Omental fat pad (tissue), 4 donors: ENCODE measurements at places on chromosomes 12 and 14.

DNA sequence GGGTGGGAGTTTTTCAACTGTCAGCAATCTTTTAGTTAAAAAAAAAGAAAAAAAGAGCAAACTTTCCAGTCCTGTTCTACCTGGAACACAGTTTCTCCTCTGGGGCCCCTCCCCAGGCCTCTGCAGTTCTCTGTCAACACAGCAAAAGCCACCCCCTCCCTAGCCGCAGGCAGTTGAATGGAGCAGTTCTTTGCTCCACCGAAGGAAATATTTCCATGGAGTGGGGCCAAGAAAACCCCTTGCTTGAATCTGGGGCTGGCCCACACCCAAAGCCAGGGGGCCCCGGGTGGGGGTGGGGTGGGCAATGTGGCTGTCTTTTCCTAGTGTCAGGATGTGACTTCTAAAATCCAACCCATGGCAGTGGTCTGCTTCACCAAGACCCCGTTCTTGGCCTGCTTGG is 5.0 kb upstream of the MEG3 start:
- no peak for DNase-seq

DNA sequence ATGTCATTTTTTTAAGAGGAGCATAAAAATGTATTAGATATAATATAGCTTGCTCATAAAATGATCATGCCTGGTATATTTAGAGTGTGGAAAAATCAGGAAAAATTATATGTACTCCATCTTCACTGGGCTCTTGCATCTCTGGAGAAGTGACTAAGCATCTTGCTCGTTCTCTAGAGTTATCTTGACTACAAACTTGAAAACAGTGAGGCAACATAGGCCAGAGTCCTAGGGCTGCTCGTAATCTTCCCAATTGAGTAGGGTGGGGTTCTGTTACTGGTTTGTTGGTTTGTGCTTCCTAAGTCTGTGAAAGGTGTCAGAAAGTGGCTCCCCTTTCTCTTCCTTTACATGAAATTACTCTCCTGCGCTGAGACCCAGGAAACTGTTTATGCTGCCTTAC is 46.2 kb downstream of the AACS start:
- no peak for DNase-seq

DNA sequence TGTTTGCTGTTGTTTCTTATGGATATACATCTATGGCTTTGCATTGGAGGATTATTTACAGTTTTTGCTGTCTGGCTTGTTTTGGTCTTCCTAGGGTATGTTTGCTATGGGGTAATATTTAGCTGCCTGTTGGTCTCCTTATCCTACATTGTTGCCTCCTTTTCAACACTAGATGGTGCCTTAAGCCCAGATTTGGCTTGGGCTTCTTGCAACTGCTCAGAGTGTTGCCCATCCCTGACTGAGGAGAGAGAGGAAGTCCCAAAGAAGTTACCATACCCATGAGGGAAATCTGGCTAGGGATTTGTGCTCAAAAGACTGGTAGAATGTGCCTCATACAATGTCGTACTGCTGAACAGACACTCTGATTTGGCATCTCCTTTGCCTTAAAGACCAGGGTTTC is 94.6 kb upstream of the MUCL1 start:
- no peak for DNase-seq

DNA sequence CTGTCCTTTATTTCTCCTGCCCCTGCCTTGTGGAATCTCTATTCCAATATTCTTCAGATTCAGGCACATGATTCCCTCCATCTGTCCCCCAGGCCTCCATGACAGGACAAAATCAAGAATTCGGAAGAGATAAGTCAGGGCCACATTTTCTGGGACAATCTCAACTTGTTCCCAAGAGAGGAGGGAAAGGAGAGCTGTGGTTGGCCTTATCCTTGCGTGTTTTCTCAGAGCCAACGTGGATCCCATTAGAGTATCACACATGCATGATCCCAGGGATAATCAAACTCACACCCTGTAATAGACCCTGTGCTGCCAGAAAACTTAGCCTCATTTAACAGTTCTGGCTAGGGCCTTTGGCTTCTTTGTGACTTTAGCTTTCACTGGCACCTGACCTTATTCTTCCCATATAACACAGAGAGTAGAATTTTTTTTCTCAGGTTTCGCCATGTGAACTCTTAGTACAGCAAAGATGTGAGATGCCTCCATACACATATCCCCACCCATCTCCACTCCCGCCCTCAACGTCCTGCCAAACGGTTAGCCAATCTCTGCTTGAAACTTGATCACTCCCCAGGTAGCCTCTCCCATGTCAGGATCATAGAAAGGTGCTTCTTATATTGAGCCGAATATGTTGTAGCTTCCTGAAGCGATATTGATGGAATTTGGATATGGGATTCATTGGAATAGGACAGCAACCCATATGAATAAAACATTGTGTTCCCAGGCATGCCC is 6.7 kb upstream of the KRT1 start:
- no peak for DNase-seq

GRCh38 chr12:88993651-88994050 is 358.6 kb downstream of the DUSP6 start:
- DNase-seq = no peak

- DNase-seq = no peak
These were observed 53.8 kb downstream of the GXYLT1 start for GRCh38 chr12:42090899-42091298.

DNA sequence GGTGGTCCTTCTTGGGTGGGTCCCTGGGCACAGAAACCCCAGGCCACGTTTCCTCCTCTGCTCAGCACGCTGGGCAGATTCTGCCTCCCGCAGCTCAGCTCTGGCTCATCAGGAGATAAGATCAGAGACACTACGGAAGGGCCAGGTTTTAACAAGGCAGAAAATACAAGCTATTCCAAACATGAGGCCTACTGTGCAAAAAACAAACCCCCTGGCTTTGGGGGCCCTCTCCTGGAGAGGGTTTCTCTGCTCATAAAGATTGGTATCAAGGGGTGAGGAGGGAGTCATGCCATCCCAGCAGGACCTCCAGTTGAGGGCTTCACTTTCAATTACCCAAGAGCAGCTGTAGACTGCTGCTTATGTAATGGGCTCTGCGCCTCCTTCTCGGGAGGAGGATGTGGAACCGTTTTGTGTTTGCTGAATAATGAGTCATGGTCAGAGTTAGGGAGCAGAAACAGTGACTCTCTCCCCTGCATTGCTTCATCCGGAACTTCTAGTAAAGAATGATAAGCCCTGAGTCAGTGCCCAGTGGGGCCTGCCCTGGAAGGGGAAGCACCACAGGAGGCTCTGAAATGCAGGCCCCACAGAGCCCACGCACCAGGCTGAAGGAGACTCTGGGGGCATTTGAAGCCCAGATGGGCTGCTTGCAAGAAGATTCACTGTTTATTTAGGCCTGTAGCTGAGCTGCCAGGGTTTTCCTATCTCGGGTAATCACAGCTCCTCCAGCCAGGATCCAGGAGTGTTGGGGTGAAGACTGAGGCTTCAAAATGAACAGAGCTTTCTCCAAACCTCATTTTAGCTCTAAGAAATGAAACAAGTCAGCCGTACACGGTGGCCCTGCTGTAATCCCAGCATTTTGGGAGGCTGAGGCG is 79.3 kb downstream of the SSPN start:
- peak; percentile 58 for DNase-seq

DNA sequence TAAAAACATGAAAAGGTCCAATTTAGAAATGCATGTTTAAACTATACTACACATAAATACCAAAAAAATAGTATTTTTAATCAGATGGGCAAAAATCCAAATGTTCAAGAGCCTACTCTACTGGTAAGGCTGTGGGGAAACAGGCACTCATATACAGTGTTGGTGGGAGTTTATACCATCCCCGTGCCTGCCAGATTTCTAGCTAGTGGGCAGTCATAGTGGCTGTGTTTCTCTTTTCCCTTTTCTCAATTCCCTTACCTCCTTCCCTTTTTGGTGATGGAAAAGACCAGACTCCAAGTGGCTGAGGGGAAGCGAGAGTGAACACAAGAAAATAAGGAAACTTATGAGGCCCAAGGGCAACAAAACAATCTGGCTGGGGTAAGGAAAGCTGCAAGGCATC is 14.7 kb downstream of the ZNF641 start:
- no peak for DNase-seq

DNA sequence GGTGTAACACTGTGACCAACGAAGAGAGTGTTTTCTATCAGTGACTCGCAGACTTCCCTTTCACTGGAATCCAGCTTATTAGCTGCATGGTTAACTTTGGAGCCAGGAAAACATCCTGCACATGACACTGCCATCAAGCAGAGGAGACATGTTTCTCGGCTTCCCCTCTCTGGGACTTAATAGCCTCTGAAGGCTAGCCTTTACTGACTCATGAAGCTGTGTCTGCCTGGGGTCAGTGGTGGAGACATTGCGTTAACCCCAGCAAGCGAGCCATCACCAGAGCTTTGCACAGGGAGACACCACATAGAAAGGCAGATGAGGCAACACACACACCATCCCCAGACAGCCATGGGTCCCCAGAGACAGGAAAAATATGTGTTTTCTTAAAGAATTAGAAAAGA is 126.9 kb upstream of the PRICKLE1 start:
- DNase-seq = no peak

DNA sequence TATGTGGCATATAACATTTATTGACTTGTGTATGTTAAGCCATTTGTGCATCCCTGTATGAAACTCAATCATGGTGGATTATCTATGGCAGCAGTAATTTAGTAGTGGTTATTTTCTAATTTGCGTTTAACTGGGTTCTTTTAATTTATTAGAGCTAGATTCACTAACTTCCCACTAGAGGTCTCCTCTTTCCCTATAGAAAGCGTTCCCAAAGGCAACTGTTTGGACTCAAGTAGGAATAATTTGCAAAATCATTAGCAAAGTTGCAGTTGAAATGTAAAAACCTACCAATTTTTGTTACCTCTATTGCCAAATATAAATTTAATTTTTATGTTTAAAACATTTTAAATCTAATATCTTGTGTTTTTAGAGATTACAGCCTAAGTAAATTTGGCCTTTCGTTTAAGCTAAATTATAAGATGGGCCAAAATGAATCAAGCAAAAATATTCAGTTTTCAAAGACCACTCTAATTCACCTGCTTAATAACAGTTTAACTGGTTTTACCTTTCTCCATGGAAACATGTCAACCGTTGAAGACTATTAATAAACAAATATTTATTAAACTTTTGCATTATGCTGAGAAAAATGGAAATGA is 6.0 kb downstream of the DMAC2L start:
- no peak for DNase-seq

GRCh38 chr12:69241438-69242092 is 2.2 kb downstream of the CPSF6 start:
- DNase-seq = no peak

- no peak for DNase-seq
These were observed 126.8 kb upstream of the CPSF6 start for GRCh38 chr12:69112616-69113015.

GRCh38 chr12:122452701-122453285 is 30.3 kb upstream of the CLIP1 start:
- no peak for DNase-seq

DNA sequence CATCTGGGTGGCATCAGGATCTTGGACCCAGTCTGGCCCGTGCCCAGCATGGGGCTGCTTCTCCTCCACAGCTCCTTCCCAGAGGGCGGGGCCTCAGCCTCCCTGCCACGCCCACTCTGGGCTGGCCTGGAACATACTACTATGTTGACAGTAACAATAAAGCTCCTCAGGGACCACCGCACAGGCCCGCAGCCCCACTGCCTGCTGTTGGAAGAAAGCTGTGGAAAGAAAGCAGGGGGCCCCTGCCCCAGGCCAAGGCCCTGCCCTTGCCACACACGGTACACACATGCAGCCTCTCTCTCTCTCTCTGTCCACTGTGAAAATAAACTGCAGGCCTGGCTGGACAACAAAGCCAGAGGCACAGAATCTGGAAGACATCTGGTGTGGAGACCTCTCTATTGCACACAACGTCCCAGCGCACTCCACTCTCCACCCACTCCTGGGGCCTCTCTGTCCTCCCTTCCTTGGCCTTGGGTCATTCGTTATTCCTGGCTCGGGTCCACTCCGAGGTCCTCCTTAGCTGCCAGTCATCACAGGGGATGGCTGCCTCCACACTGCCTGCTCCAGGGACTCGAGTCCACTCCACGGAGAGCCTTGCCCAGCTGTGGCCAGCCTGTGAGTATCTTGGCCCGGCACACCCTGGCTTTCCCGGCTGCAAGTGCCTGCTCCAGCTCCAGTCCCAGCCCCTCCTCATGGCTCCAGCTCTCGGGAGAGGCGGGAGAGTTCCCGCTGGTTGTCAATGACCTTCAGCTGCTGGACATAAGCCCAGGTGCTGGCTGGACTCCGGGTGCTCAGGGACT is 11.8 kb upstream of the ENDOU start:
- no peak for DNase-seq

DNA sequence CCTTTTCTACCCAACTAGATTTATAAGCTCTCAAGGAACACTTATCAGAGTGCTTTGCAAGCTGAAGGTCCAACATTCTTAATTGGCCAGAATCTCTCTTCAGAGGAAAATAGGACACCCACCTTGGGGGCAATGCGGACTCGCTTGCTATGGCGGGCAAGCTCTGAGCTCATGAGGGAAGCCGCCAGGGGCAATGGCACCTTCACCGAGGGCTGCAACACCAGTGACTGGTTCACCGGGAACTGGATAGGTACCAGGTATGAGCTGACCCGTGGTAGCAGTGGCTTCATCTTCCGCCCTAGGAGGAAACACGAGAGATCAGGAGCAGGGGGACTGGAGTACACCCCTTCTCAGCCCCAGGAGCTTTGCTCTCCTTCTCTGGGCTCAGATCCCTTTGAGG is 7.4 kb upstream of the TEX52 start:
- no peak for DNase-seq

GRCh38 chr14:105064721-105065143 is 498 bp downstream of the GPR132 start:
- DNase-seq = no peak

- no peak for DNase-seq
These were observed 337.2 kb upstream of the NAV3 start for GRCh38 chr12:77493302-77494168.

DNA sequence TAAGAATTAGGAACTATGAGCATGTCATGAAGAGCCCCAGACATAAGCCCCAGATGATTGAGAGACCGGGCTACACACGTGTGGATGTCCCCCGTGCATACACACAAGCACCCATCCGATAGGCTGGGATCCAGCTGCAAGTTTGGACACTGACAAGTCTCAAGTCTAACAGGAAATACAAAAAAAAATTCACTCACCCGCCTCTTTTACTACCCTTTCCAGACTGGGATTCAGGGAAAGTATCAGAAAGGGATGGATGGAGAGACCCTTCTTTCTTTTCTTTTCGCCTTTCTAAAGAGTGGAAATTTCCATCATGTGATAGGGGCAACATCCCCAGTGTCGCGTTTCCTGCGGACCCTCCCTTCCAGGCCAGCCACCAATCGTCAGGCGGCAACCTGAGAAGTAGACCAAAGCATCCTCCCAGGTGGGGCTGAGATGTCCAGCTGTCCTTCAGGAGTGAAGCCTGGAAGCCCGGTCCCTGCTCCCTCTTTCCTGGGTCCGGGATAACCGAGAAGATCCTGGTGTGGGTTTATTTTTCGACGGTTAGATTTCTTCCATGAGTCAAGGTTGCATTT is 6.4 kb upstream of the SLC38A4 start:
- no peak for DNase-seq

GRCh38 chr14:53180272-53181221 is 27.4 kb upstream of the DDHD1 start:
- no peak for DNase-seq

GRCh38 chr12:130719263-130719859 is 3.3 kb upstream of the RIMBP2 start:
- DNase-seq = no peak

GRCh38 chr12:47316609-47317049 is 236.9 kb upstream of the AMIGO2 start:
- no peak for DNase-seq

GRCh38 chr14:74478996-74479635 is 14.0 kb downstream of the NPC2 start:
- no peak for DNase-seq
